ENCODE measurements at places on chromosomes 12 and 14.

GRCh38 chr12:119444462-119445044 is 110.0 kb downstream of the CCDC60 start:
- peak; percentile 83 for DNase-seq

DNA sequence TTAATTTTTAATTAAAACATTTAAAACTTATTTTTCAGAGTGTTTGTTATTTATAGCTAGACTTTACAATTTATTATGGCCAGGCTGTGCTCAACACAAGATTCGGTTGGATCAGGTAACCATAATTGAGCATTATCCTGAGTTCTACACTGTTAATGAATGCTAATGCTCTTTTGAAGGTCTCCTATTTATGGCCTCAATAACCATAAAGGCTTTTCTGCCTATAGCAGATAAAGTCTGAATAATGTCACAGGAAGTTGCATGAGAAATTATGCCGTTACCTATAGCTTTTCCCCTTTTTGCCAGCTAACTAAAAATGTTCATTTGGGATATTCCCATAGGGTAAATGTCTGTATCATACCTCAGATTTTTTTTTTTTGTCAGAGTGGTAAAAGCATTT is 269.4 kb upstream of the E2F7 start:
- DNase-seq, result no peak

- peak; percentile 70 for DNase-seq
Measured at GRCh38 chr12:6646276-6647082, 753 bp downstream of the ACRBP start.

- DNase-seq, result no peak
Measured at GRCh38 chr14:73047808-73048207, 10.5 kb upstream of the RBM25 start.

DNA sequence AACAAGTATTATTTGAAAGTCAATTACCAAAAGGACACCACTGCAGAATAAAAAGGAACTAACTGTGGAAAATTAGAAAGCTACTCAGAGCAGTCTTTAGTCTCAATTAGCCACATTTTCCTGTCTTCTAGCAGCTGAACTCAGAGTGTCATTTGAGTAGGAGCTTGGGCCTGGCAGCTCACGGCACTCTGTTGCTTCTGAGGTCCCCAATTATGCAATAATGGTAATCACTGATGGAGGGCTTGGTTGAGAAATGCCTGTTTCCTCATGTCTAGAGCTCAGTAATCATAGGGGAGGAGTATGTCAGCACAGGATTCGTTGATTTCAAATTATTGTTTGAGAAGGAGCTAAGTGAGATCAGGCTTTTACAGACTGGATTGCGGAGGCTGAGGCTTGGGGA is 108.6 kb downstream of the VRK1 start:
- no peak for DNase-seq

GRCh38 chr12:11978726-11979384 is 91.9 kb upstream of the BCL2L14 start:
- no peak for DNase-seq

DNA sequence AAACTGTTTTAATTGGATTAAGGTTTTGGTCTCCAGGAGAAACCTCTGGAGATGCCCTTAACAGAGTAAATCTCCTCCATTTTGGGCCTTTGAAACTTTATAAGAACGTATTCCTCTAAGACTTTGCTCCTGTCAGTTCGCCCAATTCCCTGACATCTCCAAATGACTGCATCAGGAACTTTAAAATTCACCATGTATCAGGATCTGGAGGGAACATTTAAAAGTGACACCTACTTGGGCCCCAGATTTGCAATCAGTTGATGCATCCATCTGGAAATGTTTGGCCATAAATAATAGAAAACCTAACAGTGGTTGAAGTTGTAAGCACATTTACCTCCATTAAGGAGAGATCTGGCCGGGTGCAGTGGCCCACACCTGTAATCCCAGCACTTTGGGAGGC is 144.1 kb upstream of the WSCD2 start:
- DNase-seq, result no peak

DNA sequence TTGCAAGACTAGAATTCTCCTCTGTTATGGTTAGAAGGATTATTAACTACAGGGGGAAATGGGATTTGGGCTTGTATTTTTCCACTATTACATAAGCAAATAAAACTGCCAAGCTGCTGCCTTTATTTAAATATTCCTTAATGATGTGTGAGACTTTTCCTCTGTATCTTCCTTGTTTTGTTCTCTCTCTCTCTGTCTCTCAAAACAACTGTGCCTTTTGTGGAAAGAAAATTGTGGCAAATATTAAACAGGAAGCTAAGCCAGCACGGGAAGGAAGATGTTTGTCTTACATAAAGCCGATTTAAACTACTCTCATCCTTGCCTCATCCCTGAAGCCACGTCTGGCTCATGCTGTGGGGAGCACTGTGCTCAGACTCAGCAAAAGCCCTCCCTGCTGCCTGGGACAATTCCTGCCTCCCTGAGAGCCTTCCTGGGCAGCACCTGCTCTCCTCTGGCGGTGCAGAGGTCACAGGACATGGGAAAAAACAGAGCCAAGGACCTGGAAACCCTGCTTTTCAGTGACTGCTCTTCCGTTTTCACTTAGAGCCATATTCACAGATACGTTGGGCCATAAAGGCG is 237.2 kb downstream of the SLC15A4 start:
- DNase-seq, result no peak

DNA sequence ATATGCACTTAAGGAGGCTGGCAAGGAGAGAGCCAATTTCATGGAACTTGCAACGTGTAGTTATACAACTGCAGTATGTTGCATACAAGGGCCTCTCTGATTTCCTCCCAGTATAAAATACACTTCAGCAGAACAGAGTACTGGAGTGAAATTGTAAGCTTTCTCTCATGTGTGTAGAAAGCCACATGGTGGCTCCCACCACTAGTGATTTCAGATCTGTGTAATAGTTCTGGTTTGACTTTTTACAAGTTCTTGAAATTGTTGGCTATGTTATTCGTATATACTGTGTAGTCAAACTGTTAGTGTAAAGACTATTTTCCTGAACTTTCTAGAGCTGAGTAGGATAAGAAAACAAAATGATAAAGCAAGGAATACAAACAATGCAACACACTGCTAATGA is 16.4 kb upstream of the LMO3 start:
- no peak for DNase-seq

- DNase-seq, result no peak
Measured at GRCh38 chr12:124829008-124829707, 34.5 kb downstream of the SCARB1 start.

DNA sequence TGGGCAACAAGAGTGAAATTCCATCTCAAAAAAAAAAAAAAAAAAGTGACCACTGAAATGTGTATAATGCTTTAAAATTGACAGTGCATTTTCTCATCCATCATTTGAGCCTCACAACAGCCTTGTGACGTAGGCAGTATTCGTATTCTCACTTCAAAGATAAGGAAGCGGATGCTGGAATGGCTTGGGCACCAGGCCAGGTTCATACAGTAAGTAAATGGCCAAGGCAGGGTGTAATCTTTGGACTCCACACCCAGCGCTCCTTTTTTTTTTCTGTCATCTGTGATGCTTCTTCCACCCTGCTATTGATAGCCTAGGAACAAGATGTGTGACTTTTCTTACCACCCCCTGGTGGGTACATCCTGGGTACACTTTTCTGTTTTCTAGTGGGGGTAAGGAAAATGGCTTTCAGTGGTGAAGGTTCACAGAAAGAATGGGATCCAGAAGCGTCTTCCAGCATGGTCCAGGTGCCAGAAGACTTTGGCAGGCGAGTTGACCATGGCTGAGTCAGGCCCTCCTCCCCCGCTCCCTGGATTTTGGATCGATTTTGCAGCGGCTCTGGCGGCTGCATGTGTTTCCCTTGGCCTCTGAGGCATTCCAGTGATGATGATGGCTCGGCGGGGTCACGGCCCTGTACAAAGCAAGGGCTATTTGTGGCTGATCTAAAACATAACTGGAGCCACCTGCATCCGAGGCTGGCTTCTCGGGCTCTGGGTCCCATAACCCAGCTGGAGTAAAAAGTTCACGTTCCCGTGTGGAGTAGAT is 110.6 kb downstream of the CACNA1C start:
- DNase-seq, result no peak

DNA sequence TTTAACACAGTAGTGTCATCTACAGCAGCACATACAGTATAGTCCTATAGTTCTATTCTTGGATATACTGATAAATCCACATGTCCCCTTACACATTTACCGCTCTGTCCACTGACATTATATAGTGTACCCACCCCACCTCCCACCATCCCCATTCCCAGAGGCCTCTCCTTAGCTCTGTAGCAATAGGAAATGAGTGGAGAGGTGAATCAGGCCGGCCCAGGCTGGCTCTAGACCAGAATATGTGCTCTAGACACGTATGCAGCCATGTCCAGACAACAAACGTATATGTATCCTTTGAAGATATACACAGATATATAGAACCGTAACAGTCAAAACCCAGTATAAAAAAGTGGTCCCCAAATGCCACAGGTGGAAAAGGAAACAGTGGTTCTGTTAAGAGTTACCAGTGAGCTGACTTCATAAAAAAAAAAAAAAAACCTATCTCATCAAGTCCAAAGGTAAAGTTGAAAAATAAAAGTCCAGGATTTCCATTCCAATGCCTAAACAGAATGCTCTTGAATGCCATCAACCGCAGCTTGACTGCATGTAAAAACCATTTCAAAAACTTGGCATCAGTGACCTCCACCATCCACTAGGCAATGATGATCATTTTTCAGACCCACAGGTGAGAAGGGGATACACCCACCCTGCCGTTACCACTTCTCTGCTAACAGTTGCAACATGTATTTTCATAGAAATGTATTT is 16.7 kb downstream of the EGLN3 start:
- no peak for DNase-seq

DNA sequence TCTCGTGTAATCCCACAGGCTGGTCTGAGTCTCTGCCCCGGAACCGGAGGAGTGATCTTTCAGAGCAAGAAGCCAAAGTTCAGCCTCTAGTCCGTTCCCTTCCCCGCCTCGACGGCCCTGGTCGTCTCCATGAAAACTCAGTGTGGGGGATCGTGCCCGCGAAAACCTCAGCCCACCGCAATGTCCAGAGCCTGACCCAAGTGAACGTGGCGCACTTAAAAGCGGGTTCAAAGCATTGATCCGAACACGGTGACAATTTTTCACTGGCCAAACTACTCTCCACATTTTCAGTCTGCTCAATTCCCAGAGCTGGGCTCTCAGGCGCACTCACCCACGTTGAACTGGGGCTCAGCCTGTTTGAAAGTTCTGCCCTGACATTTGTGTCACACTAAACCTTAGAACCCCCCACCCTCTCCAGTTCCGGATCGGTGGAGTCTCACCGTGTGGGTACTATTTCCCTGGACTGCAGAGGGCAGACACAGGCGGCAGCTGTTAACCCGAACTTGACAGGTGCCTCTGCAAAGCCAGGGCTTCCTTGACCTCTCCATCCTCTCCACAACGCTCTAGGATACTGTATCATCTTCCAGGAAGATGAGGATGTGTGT is 886 bp upstream of the PRICKLE1 start:
- DNase-seq, result peak; percentile 37

- no peak for DNase-seq
Measured at GRCh38 chr14:100138082-100138787, 21.2 kb downstream of the DEGS2 start.

- DNase-seq, result no peak
Measured at GRCh38 chr12:46363582-46364299, 8.8 kb downstream of the SLC38A2 start.

- DNase-seq, result no peak
Measured at GRCh38 chr12:1826867-1827705, 6.7 kb downstream of the LRTM2 start.

DNA sequence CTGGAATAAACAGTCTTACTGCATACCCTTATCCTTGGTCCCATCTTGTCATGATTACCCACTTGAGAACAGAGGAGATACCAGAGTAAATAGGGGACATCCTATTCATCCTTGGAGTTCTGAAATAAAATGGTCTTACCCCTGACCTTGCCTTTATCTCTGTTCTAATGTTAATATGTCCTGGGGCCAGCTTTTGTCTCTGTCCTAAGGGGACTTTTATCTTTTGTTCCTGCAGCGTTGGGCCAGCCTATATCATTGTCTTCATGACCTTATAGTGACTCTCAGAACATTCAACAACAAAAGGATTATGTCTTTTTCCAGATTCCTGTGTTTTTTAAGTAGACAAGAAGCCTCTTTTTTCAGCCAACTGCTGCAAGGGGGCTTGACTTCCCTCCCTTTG is 1057.5 kb downstream of the LRFN5 start:
- peak; percentile 12 for DNase-seq

- DNase-seq, result peak; percentile 40
Measured at GRCh38 chr12:70849265-70849960, 71.1 kb downstream of the PTPRR start.

GRCh38 chr14:32017587-32017986 is 59.5 kb upstream of the ARHGAP5 start:
- DNase-seq, result no peak

- peak; percentile 68 for DNase-seq
Measured at GRCh38 chr12:31370531-31371255, 44.7 kb upstream of the SINHCAF start.

DNA sequence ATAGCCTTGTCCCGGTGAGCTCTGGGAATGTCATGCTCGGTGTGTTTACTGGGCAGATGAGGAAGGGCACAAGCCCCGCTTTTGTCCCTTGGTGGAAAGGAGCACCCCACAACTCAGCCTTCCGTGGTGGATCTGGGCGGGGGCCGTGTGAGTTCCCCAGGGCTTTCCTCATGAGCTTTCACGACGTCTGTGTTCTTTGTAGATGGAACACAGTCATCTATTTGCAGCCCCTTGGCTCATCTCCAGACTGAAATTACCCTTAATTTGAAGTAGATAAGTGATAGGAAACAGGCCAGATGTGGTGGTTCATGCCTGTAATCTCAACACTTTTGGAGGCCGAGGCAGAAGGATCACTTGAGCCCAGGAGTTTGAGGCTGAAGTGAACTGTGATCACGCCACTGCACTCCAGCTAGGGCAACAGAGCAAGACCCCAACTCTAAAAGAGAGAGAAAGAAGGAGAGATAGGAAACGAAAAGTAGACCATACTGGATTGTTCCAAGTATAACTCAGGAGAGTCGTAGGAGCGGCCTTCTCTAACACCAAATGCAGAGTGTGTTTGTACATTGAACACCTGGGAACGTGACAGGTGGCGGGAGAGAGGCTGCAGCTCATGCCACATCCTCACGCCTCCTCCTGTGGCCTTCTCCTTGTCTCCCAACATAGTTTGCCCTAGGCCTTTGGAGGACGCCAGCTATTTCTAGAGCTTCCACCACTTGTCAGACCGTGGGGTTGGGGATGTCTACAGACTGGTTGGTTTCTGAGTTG is 8.8 kb downstream of the P2RX4 start:
- DNase-seq, result no peak

Data from iPS-NIHi11 (cell line).